Lung microvascular endothelial cell (primary cell): ENCODE measurements at places on chromosomes 1 and 21. TPM values are rescaled to one million over a fixed set of nuclear protein-coding genes. Genes with fewer than 3 reads are reported as not detected.

TXNIP gene
- total RNA-seq, result 65.4 and 81.9 TPM in 2 replicates

CELA3B gene
- total RNA-seq, result under 0.01 TPM in 1 of 2 replicates, not detected in the other

OR2T35 gene
- total RNA-seq, result not detected in 2 replicates

MFN2 gene
- 41.0 and 56.5 TPM in 2 replicates for total RNA-seq

CPLANE2 gene
- total RNA-seq, result 6.7 and 7.2 TPM in 2 replicates

PALMD gene
- total RNA-seq, result 22.2 and 30.3 TPM in 2 replicates

EPHA2 gene
- 68.6 and 122 TPM in 2 replicates for total RNA-seq

PEAR1 gene
- total RNA-seq, result 10.2 and 16.3 TPM in 2 replicates

AMPD1 gene
- not detected in 2 replicates for total RNA-seq

FAAP20 gene
- total RNA-seq, result 14.8 and 19.8 TPM in 2 replicates

NR5A2 gene
- total RNA-seq, result 3.4 and 7.2 TPM in 2 replicates

GSTM5 gene
- total RNA-seq, result under 0.01 TPM in 1 of 2 replicates, not detected in the other

PRRX1 gene
- total RNA-seq, result under 0.01 and 0.65 TPM in 2 replicates
